ENCODE measurements at places on chromosomes 5 and 9.
A peak's percentile ranks its signal among the peaks of the same experiment; 100 is the strongest.

DNA sequence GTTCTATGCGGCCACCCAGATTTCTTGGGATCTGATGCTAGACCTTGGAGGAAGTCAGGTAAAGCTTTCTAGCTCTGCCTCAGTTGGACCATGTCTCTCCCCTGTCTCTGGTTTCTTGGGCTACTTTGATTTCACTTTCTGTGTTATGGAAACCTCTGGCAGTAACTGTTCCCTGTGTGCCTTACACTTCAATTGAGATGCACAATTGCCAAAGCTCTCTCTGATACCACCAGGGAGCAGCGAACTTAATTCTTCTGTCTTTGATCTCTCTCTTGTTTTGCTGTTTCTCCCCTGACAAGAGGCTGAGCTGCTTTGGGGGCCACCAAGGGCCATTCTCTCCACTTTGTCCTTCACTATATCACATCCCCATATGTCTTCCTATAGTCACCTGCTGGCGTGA lies 61.4 kb downstream of the PGM5 start:
- no peak for DNase-seq

DNA sequence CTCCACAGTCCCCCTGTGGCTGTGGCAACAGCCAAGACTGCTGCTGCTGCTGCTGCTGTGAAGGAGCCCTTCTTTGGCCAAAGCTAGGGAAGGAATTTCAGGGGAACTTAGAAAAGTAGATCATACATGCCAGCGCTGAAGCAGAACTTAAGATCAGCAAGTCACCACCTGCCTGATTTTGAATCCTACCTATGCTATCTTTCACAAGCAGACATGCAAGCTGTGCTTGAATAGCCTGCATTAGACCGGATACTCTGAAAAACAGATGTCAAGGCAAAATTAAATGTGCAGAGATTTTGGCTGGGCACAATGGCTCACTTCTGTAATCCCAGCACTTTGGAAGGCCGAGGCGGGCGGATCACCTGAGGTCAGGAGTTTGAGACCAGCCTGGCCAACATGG lies 99.3 kb upstream of the ZNF366 start:
- DNase-seq, result no peak

DNA sequence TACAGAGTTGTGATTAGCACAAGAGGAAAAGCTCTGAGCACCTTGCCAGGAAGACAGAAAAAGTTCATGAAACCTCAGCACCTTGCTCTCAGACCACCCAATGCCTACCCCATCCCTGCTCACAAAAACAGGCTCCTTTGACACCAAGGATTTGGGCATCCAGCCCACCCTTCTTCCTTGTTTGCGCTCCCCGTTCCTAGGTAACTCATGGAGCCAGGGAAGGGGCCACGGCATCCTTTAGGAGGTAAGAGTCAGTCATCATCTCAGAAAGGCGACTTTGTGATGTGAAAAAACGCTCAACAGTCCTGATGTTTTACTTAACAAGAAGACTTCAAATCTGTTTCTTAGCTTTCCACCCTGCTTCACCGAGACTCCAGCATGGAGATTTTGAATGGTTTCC lies 29.5 kb downstream of the SH3PXD2B start:
- DNase-seq, result no peak

DNA sequence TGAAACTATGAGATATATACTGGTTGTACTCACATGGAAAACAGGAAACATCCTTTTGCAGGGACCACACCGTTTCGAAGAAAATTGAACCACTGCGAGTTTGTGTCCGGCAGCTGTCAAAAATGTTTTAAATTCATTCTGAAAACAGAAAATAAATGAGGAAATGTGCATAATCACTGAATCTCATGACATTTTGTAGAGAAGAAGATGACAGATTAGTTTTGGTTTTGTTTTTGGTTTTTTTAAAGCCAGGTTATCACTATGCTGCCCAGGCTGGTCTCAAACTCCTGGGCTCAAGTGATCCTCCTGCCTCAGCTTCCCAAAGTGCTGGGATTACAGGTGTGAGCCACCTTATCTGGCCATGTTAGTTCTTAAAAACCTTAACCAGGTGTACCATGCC lies 3.5 kb downstream of the TXNDC8 start:
- DNase-seq, result no peak

DNA sequence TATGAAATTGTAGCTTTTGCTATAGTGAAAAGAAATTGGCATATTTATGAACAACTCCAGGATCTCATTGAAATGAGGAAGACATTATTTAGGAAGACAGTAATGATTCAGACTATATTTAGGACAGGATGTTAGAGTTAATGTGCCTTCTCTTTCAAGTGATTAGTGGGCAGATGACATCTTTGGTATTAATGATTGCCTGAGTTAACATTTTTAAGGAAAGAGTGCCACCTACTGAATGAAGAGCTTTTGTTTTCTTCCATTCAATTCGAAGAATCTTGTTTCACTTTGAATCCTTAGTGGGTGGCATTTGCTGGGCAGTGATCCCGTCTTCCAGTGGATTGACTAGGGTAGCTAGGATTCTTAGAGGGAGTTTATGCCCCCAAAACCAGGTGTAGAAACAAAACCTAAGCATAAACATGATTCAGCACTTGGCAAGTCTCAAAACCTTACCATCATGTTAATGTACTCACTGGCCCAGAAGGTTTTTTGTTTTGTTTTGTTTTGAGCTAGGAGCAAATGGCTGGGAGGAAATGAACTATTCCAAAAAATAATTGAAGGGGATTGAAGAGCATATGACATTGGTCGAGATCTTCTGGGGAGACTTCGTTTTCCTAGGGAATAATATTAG lies 23.2 kb downstream of the MAP3K1 start:
- DNase-seq, result peak; percentile 47

DNA sequence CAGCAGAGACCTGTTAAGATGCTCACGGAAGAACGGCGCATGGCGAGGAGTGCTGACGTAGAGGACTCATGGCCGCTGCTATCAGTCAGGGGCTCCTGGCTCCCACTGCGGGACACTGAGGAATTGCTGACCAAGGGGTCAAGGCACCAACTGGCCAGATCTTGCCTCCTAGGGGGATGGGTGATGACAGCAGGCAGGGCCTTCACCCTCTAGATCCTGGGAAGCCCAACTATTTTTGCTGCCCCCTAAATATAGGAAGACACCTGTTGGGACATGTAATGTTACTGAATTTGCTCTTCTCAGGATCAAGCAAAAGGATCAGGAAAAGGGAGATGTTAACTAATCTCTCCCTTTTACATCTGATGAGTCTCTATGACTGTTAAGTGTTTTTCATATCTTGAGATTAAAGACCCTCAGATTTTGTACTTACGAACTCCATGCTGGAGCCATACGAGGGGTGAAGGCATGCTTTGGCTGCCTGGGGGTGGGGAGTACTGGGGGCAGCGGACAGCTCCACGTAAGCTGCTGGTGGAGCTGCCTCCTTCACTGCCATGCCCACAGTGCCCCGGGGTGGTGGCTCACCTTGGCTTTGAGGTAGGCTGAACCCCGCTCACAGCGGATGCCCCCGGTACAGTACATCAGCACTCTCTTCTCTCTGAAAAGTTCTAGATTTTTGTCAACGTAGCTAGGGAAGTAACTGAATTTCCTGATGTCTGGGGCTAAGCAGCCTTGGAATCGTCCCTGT lies 28.1 kb downstream of the TSTD2 start:
- DNase-seq, result no peak
